Activated CD4-positive, alpha-beta T cell treated with anti-CD3 and anti-CD28 coated beads, Interleukin-2, Interleukin-6, amounts not matched to agents 100 ng/mL and 50 ng/mL, durations not matched to agents 16 hours and 8 hours (primary cell): ENCODE measurements at places on chromosomes 6 and 20.

DNA sequence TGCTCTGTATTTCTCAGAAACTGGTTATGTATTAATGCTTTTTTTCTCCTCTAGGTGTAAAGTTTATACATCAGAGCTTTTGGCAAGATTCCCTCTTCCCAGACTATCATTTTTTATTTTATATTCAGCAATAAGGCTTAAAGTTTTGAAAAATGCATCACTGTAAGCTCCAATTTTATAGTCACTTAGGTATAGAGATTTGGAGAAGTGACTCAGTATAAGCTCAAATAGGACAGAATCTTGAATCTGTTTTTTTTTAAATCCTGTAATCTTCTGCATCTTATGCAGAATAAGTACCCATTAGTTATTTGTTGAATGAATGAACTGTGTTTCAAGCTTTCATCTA, 1.0 kb downstream of the NCOA7 start:
- DNase-seq, result no peak

GRCh38 chr20:49505518-49505917, 23.1 kb upstream of the KCNB1 start:
- no peak for DNase-seq

DNA sequence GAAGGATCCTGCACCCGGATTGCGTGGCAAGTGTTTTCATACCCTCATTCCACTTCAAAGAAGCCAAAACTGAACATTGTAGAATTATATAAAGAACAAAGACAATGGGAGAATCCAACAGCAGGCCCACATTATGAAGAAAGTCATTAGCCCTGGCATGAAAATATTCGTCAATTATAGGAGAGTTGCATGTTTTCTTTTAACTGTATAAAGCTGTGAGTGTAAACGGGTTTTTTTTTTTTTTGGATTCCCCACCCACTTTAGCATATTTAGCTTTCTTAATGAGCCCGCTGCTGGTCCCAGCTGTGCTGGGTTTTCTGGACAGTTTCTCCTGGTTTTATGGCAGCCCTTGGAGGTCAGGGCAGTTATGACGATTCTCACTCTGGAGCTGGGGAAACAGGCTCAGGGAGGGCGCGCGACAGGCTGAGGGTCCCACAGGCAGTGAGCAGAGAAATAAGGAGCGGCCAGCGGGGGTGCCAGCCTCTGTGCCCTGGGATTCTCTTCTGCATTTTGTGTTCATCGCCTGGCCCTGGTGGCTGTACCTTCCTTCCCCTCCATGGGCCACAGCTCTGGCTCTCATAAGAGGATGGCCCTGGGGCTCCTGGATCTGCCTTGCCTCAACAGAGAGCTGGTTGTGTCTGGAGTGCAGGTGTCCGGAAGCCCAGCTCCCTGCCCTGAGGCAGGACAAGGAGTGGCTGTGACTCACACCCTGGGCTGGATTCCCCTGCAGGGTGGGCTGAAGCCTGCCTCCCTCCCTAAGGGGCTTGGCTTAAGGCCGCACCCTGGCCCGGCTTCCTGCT, 24.1 kb upstream of the SULF2 start:
- DNase-seq, result no peak

- no peak for DNase-seq
Measured at GRCh38 chr20:21291026-21291425, 12.1 kb upstream of the XRN2 start.

- DNase-seq, result no peak
Measured at GRCh38 chr6:144590532-144590931, 305.4 kb downstream of the UTRN start.

DNA sequence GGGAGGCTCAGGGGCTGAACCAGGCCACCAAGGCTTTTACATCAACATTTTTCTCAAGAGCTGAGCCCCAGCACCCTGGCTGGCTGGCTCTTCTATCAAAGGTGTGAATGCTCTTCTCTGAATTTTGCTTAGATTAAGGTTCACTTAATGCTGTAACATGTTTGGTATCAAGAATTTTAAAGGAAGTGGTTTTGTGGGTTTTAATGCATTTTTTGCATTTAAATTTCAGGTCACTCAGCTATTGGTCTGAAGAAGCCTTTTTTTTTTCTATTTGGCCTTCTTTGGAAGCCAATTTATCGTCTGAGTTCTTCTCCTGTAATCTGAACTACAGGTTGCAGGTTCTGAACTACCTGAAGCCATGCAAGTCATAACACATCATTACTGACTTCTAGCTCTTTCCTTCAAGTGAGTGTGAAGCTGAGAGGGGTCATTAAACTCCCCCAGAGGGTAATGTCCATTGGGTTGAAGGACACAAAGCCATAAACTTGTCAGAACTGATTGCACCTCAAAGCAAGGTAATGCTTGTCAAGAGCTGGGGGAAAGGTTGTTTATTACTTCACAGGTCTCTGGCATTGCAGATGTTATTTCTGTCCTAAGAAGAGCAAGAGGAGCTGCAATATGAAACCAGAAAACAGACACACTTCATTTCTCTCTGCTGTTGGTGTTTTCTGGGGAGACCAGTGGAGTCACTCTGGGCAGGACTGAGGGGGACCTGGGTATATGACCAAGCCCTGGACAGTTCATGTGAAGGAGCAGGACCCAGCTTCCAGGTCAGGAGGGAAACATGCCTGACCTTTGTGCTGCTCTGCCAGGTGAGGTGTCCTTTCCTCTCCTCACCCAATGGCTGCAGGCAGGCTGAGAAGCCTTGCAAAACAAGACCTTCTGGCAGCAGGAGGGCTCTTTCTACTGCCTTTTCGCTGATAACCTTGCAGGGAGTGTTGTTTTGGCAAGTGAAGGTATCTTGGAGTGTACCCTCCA, 26.1 kb upstream of the NEDD9 start:
- peak; percentile 49 for DNase-seq

GRCh38 chr20:1182106-1182505, 2.7 kb downstream of the TMEM74B start:
- DNase-seq, result no peak

- DNase-seq, result no peak
Measured at GRCh38 chr6:169671563-169671962, 30.3 kb downstream of the WDR27 start.

- DNase-seq, result no peak
Measured at GRCh38 chr6:156685823-156686222, 91.4 kb upstream of the ARID1B start.

DNA sequence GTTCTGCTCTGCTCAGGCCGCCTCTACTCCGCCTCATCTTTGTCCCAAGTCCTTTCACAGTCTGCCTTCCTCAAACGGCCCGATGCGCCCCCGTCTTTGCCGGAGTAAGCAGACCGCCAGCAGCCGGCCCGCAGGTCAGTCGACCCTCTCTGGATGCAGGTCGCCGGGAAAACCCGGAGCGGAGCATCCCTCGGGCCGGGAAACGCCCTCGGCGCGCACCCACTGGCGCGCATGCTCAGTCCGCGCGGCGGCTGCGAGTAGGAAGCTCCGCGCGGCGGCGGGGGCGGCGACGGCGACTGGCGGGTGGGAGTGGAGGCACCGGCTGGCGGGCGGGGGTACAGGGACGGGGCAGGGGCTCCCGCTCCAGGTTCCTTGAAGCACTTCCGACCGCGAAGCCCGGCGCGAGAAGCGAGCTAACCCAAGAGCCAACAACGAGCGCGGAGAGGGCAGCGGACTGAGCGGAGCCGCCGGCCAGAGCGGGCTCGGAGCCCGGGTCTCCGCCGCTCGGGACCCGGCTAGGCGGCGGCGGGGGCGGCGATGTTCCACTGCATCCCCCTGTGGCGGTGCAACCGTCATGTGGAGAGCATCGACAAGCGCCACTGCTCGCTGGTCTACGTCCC, at the start of gene LRRC1:
TSS of gene LRRC1 (plus strand) at position 286 of the 620 bp plus-strand sequence. CDS start at position 538, 252 bp downstream.
- peak; percentile 90 for DNase-seq

- no peak for DNase-seq
Measured at GRCh38 chr6:19408331-19408730, 428.8 kb upstream of the ID4 start.

GRCh38 chr6:81054036-81054435, 698.4 kb downstream of the TENT5A start:
- DNase-seq, result no peak

GRCh38 chr6:22471746-22472145, 97.6 kb upstream of the HDGFL1 start:
- DNase-seq, result no peak

DNA sequence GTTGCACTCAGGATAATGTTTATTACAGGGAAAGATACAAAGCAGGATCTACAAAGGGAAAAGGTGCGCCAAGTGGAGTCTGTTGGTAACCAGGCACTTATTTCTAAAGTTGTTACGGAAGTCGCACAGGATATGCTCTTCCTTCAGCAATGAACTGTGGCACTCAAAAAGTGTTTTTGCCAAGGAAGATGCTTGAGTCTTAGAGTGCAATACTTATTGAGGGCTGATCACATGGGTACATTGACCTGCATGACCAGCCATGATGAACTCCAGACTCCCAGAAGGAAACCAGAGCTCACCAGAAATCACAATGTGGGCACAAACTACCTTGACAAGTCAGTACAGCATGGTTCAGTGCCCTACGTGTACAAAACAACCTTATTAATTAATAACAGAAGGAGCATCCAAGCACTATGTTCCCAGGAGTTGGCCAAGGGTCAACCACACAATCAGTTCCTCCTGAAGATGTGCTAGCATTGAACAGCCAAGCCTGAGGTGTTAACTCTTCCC, 270.7 kb upstream of the TFAP2D start:
- no peak for DNase-seq

GRCh38 chr6:28474441-28475219, 31.3 kb upstream of the ZSCAN23 start:
- DNase-seq, result peak; percentile 87

GRCh38 chr20:59948828-59949720, 8.9 kb downstream of the FAM217B start:
- DNase-seq, result peak; percentile 55

- DNase-seq, result peak; percentile 35
Measured at GRCh38 chr6:68572525-68572924, 62.6 kb upstream of the ADGRB3 start.

DNA sequence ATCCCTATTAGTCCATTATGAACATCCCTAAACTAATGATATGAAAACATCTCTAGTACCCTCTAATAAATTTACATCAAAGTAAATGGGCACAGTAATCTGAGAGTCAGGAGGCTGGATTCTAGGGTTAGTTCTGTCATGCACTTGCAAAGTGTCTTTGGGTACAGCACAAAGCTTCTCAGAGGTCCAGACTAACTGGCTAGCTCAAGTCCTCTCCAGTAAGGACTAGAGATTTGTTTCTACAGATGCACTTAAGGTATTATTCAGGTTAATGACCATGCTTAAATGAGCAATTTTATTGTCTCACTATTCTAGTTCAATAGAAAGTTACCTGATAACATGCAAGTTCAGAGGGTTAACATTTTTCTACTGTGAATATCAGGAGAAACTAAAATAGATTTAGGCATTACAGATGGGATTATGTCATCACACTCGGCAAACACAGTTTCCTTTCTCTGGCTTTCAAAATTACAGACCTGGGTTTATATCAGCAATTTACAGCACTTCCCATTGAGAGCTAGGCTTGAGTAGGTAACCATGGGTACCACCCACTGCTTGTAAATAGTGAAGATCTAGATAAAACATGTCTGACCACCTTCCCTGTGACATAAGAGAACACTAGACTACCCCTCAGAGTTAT, 402.9 kb upstream of the RUNX2 start:
- DNase-seq, result peak; percentile 65

- no peak for DNase-seq
Measured at GRCh38 chr6:713351-713750, 20.4 kb upstream of the EXOC2 start.

DNA sequence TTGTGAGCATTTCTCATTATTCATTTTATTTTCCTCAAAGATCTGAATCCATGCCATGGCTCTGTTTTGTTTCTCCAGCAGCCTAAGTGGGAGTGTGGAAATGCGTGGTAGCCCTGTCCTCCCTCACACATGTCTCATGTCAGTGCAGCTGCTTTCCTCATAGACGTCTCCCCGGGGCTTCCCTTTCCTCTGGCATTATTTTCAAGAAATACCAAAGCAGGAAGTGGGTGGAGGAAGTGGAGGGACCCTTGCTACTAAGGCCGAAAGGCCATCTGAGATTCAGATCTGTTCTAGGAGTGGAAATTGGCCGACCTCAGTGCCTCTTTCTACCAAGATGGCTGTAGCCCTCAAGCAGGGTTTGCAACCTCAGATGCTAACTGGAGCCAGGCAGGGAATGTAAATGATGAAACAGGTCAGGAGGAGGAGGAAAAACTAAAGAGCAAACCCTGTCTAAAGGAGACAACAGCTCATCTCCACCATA, 420.9 kb upstream of the PLCB4 start:
- no peak for DNase-seq

GRCh38 chr6:85364344-85364743, 85.5 kb upstream of the NT5E start:
- peak; percentile 11 for DNase-seq

- DNase-seq, result no peak
Measured at GRCh38 chr6:17485181-17485580, 91.8 kb downstream of the CAP2 start.

- no peak for DNase-seq
Measured at GRCh38 chr20:13922241-13922640, 68.2 kb downstream of the SEL1L2 start.

- no peak for DNase-seq
Measured at GRCh38 chr6:90707246-90707645, 120.4 kb upstream of the MAP3K7 start.

DNA sequence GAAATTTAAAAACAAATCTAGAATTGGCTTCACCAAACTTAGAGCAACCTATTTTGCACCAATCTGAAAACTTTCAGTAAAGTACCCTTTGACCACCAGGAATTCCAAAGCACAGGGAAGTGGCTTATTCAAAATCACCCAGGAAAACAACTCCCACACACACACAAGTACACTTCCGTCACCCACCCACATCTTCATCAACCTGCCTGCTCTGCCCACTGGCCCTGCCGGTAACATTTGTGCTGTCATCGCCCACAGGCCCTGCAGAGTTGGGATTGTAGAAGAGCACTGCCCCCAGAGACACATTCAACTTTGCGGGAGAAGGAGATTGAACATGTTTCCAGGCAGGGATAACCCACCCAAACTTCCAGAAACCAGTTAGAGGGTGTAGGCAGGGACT, 19.3 kb upstream of the SCML4 start:
- no peak for DNase-seq

DNA sequence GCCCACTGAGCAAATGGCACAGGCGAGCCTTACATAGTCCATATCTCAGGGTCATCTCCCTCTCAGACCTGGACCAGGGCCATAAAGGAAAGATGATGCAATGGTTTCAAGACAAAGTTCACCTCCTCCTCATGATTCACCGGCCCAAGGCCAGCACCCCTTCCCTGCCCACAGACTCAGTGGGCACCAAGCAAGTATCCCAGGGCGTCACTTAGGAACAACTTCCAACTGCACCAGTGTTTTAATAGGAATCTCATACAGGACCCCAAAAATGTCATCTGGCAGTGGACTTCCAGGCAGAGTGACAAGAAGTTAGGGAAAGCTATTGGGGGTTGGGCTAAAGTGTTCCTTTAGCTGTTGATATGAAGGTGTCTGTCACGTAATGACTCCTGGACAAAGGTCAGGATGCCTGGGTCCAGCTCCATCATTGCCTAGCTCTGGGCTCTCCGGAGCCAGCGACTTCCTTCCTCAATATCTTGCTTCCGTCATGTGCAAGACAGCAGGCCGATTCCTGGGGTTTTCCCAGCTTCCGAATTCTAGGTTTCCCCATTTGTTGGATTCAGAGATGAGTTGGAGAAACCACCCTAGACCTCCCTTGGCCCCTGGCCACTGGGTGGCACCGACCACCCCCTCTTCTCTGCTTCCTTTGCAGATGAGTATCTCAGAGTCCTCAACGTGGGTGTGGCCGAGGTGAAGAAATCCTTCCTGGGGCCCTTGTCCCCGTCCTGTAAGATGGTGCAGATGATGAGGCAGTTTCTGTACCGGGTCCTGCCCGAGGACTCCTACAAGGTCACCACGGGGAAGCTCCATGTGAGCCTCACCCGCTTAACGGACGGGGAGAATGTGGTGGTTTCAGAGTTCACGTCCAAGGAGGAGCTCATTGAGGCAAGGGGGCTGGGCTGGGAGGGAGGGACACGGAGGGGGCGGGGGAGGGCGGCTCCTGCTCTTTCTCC, 21.1 kb downstream of the PNPLA1 start:
- DNase-seq, result no peak
